ENCODE measurements at places on chromosomes 7 and 10.

DNA sequence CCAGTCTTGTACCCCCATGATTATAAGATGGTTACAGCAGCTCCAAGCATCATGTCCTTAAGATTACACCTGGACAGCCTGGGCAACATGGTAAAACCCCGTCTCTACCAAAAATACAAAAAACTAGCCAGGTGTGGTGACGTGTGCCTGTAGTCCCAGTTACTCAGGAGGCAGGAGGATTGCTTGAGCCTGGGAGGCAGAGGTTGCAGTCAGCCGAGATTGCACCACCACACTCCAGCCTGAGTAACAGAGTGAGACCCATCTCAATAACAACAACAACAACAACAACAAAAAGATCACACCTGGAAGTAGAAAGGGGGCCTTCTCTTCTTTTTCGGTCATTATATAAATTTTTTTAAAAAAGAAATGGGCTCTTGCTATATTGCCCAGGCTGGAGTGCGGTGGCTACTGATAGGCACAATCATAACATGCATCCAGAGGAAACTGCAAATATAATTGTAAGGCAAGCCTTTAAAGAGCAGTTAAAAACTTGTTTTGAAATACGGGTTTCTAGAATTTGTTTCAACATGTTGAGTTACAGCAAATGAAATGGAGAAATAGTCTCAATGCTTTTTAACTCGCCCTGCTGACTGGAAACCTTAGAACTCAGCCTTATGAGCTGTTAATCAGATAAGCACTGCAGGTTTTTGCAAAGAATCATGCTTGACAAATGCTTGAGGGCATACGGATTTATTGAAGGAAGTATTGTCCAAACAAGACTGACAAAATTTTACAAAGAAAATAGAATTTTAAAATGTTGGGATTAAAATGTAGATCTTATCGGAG is 4.7 kb upstream of the ENTPD7 start:
- no peak for DNase-seq

- DNase-seq, result no peak
Observed at GRCh38 chr7:142454862-142455261, 197.0 kb upstream of the PRSS58 start.

DNA sequence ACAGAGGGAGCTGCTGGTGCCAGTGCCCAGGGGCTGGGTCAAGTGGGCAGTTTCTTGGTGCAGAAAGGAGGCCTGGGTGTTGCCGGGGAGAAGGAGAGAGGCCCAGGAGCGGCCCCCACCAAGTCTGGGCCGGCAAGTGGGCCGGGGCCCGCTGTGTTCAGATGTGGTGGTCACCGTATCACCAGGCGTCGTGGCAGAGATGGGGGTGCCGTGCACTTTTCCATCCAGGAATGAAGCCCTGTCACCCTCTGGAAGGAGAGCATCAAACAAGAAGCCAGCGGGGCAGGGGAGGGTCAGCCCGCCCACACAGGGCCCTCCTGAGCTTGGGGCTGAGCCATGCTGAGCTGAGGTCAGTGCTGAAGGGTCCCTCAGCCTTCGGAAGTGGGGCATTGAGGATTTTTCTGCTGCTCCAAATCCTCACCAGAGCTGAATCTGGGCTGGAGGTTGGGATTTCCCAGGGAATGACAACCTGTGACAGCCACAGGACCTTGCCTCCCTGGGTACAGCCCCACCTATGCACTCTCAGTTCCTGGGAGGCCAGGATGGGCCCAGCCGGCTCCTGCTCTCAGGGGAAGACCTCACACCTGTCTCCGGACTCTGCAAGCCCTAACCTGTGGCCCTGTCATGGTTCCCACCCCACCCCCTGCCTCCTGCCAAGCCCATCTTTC is 27.9 kb upstream of the INPP5A start:
- DNase-seq, result no peak

- no peak for DNase-seq
Observed at GRCh38 chr7:116731023-116731395, 59.0 kb downstream of the MET start.

DNA sequence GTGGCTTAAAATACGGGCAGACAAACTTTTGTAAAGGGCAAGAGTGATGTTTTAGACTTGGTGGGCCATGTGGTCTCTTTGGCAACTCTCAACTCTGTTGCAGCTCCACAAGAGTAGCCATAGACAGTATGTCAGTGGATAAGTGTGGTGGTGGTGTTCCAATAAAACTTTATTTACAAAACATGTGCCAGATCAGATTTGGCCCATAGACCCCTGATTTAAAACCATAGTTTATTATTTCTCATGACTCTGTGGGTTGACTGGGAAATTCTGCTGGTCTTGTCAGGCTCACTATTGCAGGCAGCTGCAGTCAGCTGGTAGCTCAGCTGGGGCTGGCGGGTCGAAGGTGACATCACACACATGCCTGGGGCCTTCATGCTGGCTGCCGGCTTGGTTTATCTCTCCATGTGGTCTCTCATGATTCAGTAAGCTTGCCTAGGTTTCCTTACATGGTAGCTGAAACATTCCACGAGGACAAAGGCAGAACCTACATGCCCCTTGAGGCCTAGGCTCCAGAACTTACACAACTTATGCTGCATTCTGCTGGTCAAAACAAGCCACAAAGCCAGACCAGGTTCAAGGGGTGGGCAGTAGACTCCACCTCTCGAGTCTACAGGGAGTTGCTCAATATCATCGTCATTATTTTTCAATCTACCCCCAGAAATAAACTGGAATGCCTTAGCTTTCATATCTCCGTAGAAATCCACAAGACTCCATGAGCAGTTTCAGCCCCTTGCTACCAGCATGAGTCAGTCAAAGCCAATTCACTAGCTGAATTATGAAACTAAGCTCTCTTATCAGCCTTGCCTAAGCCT is 245.7 kb downstream of the WDR11 start:
- DNase-seq, result no peak

DNA sequence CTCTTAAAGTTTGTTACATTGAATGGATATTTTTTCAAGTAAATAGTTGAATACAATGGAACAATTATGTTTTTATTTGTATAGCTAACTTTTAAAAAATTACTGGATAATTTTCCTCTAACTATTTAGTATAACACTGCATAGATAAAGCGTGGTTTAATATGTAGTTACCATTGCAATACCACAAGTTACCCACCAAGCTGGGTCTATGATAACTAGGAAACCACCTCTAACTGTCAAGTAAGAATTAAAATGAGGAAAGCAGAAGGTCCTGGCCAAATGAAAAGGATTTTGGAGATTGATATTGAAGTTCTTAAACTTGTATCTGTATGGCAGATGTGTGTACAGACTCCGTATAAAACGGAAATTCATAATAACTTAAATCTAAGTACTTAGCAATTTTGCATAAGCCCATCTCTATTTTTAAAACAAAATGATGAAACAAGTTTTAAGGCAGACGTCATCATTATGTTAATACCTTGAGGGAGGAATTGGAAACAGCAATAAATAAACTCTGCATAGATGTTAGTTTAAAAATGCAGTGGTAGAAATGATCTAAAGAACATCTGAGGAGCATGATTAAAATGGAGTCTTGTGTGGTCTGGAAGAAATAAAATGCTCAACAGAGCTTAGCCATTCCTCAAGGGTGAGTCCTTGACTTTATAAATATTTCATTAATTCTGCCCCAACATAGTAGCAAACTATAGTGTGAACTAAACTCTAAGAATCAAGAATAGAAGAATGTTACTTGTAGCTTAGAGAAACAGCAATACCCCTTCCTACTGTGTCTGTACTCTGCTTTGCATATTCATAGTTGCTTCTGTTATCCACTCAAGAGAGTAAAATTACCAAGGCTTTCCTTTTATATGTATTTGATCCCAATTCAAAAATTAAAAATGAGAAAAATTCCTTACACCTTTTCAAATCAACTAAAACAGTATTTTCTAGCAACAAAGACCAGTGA is 206.4 kb upstream of the FERD3L start:
- no peak for DNase-seq

DNA sequence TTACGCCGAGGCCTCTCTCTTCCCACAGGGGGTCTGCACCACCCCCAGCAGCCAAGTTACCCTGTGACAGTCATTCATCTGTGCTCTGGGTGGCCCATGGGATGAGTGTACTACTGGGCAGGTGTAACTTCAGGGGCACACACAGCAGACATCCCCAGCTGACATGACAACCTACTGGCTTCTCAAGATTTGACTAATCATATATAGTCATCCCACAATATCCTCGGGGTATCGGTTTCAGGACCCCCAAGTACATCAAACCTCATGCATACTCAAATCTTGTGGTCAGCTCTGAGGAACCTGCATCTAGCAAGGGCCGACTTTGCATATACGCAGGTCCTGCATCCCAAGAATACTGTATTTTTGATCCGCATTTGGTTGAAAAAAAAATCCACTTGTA is 336.9 kb upstream of the C7orf33 start:
- no peak for DNase-seq

DNA sequence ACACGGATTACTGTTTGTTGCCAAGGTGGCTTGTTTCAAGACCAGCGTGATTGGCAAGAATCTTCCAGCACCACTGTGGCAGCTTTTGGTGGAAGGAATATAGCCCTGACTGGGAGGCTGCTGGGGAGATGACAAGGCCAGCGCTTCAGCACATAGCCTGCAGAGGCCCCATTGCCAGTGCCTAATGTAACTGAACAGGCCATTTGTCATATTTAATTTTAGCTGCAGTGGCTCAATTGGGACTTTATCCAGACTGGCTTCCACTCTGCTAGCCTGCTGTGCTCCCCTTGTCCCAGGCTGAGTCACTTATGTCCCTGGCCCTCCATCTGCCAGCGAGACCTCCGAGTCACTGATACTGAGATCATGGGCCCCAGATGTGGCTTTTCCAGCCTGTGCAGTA is 483.1 kb downstream of the GALNT17 start:
- peak; percentile 38 for DNase-seq

DNA sequence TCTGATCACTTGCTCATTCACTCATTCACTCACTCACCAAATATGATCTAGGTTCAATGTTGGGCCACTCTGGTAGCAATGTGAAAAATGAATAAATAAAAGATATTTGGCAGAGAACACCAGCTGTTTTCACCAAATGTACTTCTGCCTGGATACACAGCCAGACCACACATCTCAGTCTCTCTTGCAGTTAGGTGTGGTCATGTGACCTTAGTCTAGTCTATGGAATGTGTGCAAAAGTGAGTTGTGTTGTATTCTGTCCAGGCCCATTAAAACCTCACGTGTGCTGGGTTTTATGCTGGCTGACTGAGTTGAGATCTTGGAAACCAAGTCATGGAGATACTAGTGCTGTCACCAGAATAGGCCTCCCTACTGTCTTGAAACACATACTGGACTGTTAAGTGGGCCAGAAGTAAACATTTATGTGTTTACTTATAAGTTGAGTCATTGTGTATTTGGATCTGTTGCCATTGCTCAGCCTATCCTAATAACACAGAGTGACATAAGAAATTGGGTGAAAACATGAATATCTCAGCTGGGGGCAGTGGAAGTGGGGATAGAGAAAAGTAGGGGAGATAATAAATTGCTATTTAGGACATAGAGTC is 145.5 kb downstream of the PTEN start:
- DNase-seq, result no peak

DNA sequence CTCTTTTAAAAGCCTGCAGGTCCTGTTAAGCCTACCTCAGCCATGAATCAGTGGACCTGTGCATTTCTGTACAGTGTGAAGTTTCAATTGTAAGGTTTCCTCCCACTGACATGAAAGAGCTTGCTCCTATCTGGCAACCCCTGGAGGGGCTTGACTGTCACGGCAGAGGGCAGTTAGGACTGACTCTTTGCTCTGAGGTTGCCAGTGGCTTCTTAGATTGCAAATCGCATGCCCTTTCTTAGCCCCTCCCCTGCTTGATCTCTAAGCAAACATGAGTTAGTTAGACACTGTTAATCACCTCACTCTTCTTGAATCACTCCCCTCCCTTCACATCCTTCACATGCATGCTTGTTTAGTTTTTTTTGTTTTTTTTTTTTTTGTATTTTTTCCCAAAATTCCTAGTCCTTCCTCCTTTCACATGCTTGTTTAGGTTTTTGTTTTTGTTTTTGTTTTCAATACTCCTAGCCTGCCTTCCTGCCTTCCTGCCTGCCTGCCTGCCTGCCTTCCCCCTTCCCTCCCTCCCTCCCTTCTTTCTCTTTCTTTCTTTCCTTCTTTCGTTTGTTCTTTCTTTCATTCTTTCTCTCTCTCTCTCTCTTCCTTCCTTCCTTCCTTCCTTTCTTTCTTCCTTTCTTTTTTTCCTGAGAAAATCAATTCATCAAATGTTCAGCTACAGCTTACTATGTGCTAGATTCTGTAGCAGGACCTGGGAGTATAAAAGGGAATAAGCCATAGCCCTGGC is 6.0 kb upstream of the HIPK2 start:
- no peak for DNase-seq

- DNase-seq, result no peak
Observed at GRCh38 chr10:85623342-85623741, 743.3 kb downstream of the GRID1 start.

- no peak for DNase-seq
Observed at GRCh38 chr10:124211921-124212320, 118.5 kb upstream of the CHST15 start.

GRCh38 chr10:70186571-70186970 is 16.3 kb upstream of the SAR1A start:
- no peak for DNase-seq

DNA sequence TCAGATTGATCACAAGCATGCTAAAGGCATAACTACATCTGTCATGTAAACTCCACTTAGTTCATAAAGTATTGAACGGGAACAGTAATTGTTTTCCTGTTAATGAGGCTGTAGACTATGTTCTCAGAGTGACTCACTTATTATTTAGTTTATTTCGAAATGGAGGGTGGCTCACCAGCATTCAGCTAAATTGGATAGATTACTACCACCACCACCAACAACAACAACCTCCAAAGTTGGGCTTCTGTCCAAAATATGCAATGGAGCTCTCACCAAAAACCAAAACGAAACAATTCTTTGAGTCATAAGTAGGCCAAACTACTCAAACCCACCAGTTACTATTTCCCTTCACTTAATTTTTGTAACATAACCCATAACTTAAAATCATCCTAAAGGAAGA is 127.9 kb upstream of the NRBF2 start:
- no peak for DNase-seq

DNA sequence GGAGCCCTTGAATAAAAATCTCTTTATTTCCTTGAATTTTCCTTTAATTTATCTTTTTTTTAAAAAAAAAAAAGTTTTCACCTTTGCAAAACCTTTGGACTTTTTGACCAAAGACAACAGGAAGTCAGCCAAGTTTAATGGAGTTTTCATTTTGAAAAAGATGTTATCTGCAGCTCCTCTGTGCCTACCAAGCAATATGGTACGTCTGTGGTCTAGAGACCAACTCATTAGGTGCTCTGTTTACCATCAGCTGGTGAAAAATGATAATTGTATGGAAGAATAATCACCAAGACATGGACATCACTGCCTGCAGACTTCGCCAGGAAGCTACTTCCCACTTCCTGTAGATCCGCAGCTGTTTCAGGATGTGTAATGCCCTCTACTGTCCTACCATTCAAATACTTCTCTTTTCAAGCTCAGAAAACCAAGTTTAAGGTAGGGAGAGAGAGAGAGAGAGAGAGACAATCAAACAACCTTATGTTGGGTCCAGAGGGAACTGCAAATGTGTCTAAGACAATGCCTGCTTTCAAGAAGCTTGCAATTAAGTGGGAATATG is 18.7 kb downstream of the PLXNA4 start:
- peak; percentile 9 for DNase-seq

DNA sequence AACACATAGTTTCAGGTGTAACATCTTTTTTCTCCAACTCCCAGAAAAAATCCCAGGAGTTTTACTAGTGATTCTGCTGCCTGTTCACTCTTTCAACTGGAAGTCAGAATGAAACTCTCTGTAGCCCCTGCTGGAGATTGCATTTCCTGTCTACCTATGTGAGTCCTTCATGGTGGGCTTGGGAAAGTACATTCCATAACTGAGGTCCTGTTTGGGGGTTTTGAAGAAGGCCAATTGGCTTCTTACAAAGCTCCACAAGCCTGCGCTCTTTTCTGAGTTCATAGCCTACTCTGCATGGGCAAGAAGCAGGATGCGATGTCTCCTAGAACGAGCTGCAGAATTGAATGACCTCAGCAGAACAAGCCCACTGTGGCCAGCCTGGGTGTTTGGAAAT is 86.7 kb downstream of the LYZL2 start:
- no peak for DNase-seq
